ENCODE measurements at places on chromosomes 11 and 22.

DNA sequence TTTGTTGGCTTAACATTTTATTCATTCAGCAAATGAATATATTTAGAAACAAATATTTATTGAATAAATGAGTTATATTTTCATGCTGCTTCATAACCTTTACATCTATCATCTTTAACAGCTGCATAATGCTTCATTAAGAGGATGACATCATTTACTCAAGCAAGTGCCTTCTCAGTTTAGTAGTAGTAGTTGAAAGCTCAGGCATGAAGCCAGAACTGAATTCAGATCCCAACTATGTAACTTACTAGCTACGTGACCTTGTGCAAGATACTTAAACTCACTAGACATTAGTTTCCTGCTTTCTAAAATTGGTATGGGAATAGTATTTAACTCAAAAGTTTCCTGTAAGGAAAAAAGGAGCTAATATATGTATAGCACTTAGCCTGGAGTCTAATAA, 90.3 kb downstream of the TMPRSS5 start:
- DNase-seq = no peak
- H3K27me3 ChIP-seq = peaks cover 18% of the 10 kb centered on the region
- no peak overlapping the region for H3K27ac ChIP-seq
- no peaks in the 10 kb centered on the region for H3K36me3 ChIP-seq

GRCh38 chr11:72548463-72548862, 114.1 kb upstream of the CLPB start:
- no peaks in the 10 kb centered on the region for H3K36me3 ChIP-seq
- H3K27ac ChIP-seq = no peak overlapping the region
- H3K27me3 ChIP-seq = peaks cover 13% of the 10 kb centered on the region

DNA sequence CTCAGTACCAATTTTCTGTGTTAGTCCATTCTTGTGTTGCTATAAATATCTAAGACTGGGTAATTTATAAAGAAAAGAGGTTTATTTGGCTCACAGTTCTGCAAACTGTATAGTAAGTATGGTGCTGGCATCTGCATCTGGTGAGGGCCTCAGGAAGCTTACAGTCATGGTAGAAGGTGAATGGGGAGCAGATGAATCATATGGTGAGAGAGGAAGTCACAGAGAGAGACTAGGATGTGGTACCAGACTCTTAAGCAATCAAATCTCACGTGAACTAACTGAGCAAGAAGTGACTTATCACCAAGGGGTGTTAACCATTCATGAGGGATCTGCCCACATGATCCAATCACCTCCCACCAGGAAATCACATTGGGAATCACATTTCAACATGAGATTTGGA, 60.8 kb upstream of the ZBED5 start:
- no peak overlapping the region for H3K27ac ChIP-seq
- H3K4me1 ChIP-seq = no peaks in the 10 kb centered on the region
- H3K27me3 ChIP-seq = peaks cover 5% of the 10 kb centered on the region

GRCh38 chr11:10484461-10485180, 29.6 kb downstream of the AMPD3 start:
- no peak overlapping the region for H3K27ac ChIP-seq
- peaks cover 15% of the 10 kb centered on the region for H3K36me3 ChIP-seq
- DNase-seq = no peak
- peaks cover 11% of the 10 kb centered on the region for H3K4me1 ChIP-seq
- no peak overlapping the region for H3K4me3 ChIP-seq
- H3K27me3 ChIP-seq = no peaks in the 10 kb centered on the region

DNA sequence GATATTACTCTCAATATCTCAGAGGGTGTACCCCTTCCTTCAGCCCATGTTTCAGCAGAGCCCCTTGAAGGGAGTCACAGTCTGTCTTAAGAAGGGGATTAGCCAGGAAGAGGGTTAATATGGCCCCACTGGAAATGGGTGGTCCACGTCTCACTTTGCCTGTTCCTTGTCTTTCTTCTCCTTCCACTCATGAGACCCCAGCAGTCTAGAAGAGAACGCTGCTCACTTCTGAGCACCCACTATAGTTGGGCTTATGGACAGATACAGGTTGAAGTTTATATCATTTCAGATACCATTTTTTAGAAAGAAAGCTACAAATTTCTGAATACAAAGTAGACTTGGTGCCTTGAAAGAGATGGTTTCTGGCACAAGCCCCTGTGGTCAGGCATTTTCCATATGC, 139.3 kb upstream of the API5 start:
- no peaks in the 10 kb centered on the region for H3K4me1 ChIP-seq
- no peak for DNase-seq
- no peak overlapping the region for H3K4me3 ChIP-seq
- no peak overlapping the region for H3K27ac ChIP-seq

- peaks cover 23% of the 10 kb centered on the region for H3K36me3 ChIP-seq
- peaks cover 89% of the 10 kb centered on the region for H3K4me1 ChIP-seq
- H3K27me3 ChIP-seq = no peaks in the 10 kb centered on the region
Measured at GRCh38 chr22:24431309-24432034, 4.1 kb downstream of the ADORA2A start.
